ENCODE measurements at places on chromosomes 12 and 14. TPM values are rescaled to one million over a fixed set of nuclear protein-coding genes. Genes with fewer than 3 reads are reported as not detected.

- DNase-seq: no peak
Measured at GRCh38 chr14:54480830-54481562, 7.8 kb downstream of the GMFB start.

Gene CCDC175
- not detected for polyA plus RNA-seq

GRCh38 chr14:74599321-74599761 lies 12.7 kb downstream of the LTBP2 start:
- DNase-seq: no peak

GRCh38 chr12:47391566-47391965 lies 311.8 kb upstream of the AMIGO2 start:
- no peak for DNase-seq

Gene USP44
- 1.2 TPM for polyA plus RNA-seq

- no peak for DNase-seq
Measured at GRCh38 chr12:43736927-43737440, 21.6 kb downstream of the PUS7L start.

DNA sequence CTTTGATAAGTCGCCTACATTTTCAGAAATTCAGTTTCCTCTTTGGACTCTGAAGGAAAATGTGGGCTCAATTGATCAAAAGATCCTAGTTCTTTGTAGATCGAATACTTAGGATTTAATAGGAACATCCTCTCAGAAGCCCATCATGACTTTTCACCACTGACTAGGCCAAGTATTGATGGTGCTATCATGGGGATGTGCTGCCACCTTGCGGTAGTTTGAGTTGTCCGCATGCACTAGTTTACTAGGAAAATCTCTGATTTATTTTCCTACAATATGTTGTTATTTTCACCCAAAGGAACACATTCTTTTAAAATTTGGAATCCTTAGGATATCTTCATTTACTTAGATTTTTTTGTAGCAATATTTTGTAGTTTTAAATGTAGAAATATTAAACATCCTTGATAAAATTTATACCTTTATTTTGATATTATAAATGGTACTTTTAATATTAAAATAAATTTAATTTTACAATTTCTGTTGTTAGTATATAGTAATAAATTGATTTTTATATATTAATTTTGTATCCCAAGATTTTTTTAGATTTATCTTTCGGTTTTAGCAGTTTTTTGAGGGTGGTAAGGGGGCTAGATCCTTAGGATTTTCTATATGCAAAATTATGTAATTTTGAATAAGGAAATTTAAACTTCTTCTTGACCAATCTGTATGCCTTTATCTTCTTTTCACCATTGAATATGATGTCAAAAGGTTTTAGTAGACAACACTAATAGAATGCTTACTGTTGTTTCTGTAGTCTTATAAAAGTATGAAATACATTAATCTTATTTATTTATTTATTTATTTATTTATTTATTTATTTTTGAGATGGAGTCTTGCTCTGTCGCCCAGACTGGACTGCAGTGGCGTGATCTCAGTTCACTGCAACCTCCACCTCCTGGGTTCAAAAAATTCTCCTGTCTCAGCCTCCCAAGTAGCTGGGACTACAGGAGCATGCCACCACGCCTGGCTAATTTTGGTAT lies 52.9 kb upstream of the OR9K2 start:
- peak; percentile 79 for DNase-seq

GRCh38 chr12:15427913-15428312 lies 105.6 kb downstream of the PTPRO start:
- no peak for DNase-seq

DNA sequence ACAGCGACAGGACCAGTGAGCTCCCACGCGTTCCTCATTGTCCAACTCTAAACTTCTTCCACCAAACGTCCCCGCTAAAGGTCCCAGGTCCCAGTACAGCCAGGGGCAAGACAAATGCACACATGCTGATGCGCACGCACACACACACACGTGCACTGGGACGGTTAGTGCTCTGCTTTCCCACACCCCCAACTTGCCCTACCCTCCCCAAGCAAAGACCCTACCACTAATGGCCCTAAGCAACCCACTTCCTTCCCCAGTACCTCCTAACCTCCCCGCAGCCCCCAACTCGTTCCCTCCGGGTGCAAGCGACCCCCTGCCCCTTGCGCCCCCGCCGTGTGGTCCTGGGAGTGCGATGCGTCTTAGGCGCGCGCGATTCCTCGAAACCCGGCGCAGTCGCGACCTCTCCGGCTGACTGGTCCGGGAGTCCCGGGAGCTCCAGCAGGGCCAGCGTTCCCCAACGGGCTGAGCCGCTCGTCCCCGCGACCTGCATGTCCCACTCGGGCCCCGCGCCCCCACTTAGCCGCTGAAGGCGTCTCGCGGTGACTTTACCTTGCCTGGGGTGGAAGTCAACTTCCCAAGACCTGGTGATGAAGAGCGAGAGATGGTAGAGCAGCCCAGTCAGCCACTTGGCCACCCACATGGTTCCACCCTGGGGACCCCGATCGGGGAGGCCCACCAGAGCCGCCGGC lies 578 bp downstream of the ADAMTS20 start:
- DNase-seq: no peak

DNA sequence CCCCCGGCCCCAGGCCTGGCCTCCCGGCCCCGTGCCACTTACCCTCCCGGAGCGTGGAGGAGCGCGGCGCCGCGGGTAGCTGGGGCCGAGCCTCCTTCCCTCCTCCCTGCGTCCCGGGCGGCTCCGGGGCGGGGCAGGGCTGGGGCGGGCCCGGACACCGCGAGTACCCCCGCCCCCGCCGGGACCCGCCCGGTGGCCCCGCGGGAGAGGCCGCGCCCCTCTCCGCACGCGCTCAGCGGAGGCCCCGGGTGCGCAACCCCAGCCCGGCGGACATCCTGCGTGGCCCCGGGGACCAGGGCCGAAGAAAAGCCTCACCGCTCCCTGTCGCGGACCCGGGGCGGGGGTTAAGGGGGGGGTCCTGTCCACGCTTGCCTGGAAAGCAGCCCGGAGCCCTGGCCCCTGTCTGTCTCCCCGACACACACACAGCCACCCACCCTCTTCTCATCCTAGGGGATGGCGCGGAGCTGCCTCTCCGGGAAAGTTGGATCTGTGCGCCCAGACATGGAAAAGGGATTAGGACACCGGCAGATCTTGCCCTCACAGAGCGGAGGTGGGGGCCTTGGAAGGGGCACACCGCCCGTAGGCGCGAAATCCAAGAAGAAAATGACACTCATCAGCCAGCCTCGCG lies at the start of gene SYNE3:
SYNE3 (minus strand) TSS at position 97 of the 628 bp plus-strand sequence. CDS start 40,829 bp downstream, outside the sequence.
- DNase-seq: no peak

Gene MMP19
- 2.5 TPM for polyA plus RNA-seq

Gene TRIM9
- 1.8 TPM for polyA plus RNA-seq

DNA sequence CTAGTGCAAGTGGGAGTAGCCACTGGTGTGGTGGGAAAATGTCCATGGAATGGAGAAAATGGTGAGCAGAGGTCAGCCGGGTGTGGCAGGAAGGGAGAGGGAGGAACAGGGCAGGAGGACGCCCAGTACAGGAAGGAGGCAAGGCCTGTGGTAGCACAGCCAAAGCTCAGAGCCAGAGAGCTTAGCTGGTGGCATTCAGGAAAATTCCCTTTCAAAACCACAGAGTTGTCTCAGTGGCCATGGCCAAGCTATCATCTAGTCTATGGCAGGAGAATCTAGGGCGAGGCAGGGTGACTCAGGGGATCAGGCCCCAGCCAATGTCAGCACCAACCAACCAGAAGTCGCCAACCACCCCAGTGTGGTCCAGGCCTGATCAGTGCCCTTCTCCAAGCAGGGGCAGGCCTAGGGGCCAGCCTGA lies 67.7 kb upstream of the DDX11 start:
- no peak for DNase-seq

- no peak for DNase-seq
Measured at GRCh38 chr14:50362764-50363713, 33.6 kb downstream of the CDKL1 start.

- DNase-seq: no peak
Measured at GRCh38 chr12:52942901-52943181, 6.1 kb upstream of the KRT18 start.

DNA sequence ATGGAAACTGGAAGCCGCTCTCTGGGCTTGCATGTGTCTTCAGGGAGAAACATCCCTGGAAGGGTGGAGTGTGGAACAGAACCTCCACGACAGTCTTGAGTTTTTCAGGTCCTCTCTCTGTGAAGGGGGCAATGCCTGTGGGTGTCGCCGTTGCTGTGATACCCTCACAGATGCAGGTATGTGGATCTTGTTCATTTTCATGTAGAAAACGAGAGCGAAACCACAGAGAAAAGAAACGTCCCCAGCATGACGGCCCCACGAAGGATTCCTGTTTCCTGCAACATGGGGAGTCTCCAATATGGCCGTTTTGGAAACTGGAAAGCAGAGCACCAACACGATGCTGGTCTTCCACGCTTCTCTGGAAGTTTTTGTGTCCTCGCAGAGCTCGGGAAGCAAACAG lies 187.9 kb downstream of the ALG10 start:
- DNase-seq: no peak

Gene RTN1
- 2.3 TPM for polyA plus RNA-seq

Gene ANKRD33
- polyA plus RNA-seq: 0.08 TPM

Gene MYH6
- 5.6 TPM for polyA plus RNA-seq

Gene CCNB1IP1
- polyA plus RNA-seq: 74.4 TPM

GRCh38 chr14:27410981-27411380 lies 813.1 kb upstream of the NOVA1 start:
- peak; percentile 22 for DNase-seq

DNA sequence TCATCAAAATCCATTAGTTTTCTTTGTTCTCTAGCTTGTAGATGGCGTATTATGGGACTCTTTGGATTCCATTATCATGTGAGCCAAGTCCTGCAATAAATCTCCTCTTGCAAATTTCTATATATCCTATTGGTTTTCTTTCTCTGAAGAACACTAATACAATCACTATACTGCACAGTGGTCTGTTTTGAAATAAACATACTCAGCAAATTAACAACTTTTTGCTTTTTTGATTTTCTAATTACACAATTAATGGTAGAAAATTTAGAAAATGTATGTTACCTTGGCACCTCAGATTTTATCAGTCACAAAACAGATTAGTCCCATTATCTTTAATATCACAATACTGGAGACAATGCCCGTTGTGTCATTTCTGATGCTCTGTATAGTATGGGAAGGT lies 513.2 kb upstream of the MIS18BP1 start:
- DNase-seq: no peak

DNA sequence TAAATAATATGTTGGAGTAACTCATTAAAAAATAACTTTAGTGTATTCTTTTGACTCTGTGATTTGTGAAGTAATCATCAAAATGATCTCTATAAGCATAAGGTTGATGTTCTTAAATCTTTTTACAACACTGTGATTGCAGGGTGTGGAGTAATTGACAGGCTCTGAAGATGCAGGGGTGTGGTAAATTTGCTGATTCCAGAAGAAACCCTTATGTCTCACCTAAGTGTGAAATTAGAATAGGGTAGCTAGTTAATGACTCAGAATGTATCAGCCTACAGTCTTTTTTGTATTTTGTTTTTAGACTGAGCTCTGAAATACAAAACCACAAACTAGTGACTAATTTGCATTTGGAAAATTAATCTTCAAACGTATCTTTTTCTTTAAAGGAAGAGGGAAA lies 5.9 kb downstream of the PRPF39 start:
- DNase-seq: no peak

DNA sequence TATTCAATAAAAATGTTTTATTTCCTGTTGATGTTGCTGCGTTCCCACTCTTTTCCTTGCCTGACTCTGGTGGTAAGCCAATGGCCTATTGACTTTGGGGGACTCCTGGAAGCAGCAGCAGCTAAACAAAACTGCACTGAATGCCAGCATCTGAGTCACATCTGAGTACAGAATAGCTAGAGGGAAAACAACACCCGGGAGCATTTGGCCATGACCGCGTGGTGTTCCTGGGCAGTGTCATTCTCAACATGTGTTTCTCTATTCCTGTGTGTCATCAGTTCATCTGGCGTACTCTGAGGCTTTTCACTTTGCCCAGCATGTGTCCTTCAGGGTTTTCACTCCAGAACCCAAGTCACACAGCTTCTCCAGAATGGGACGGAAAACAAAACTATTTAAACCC lies 238.8 kb downstream of the PAWR start:
- peak; percentile 50 for DNase-seq

DNA sequence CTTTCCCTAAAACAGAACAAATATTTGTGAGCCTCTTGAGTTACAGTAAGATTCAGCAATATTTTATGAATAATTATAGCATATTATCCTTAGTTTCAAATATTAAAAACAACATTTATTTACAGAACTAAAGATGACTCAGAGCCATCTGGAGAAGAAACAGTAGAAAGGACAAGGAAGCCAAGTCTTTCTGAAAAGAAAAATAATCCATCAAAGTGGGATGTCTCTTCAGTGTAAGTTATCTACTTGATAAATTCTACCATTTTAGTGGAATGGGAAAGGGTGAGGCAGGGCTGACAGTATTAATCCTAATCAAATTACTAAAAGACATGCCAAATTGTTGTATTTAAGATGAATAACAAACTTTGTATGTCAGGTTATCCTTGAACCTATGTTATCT lies 88.1 kb downstream of the DNAI7 start:
- no peak for DNase-seq

Gene PIP4P1
- 17.5 TPM for polyA plus RNA-seq

Gene CCDC38
- polyA plus RNA-seq: 0.31 TPM

DNA sequence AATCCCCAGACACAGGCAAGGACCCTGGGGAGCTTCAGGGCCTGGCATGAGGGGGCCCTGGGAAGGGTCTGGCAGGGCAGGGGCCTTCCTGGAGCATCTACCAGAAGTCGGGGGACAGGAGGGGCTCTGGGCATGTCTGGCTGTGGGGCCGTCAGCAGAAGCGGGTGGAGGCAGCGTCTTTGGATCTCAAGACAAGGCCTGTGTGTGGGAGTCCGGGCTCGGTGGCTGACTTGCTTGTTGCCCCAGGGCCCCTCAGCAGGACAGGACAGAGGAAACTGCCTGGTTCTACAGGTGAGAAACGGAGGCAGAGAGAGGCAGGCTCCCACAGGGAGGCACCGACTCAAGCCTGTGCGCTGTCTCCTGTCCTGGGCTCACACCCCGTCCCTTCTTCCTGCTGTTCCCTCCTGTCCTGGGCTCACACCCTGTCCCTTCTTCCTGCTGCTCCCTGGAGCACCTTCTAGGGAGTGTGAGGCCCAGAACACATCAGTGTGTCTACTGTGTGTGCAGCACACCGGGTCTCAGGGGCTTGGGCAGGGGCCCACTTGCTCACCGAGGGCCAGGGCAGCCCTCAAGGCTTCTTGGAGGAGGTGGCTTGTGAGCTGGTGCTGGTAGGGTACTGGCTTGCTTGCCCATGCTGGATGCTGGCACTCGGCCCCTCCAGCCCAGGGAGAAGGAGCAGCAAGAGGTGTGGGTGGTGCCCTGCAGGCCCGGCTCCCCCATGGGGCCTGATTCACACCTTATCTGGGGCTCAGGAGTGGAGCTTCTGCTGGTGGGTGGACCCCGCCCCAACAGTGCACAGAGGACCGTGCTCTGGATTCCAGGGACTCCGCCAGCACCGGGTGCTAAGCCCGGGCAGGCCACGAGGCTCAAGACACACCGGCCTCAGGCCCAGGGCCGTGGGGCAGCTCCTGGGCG lies 14.9 kb downstream of the ASPG start:
- no peak for DNase-seq

DNA sequence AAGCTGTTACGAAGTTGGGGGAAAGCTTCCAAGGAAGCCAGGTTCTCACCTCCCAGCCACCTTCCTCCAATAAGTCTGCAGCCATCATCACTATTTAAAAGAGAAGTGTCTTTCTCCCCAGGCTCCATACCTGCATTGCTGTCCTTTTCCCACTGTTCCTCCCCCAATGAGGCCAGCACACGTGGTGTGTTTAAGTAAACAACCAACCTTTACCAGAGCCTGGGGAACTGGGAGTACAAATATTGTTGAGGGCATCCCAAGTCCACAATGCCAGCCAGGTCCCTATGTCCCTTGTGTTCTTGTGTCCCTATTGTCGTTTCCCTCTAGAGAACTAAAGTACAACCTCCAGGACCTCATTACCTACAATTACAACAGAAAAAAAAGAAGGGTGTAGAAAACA lies 49.2 kb upstream of the PNMA1 start:
- no peak for DNase-seq

Gene TAS2R8
- not detected for polyA plus RNA-seq

Gene STAC3
- 389 TPM for polyA plus RNA-seq

All from muscle of arm (tissue), 14 donors.